CD4-positive, alpha-beta T cell treated with Interleukin-1 beta for 1 hour (primary cell): ENCODE measurements at places on chromosomes 5 and 9.

DNA sequence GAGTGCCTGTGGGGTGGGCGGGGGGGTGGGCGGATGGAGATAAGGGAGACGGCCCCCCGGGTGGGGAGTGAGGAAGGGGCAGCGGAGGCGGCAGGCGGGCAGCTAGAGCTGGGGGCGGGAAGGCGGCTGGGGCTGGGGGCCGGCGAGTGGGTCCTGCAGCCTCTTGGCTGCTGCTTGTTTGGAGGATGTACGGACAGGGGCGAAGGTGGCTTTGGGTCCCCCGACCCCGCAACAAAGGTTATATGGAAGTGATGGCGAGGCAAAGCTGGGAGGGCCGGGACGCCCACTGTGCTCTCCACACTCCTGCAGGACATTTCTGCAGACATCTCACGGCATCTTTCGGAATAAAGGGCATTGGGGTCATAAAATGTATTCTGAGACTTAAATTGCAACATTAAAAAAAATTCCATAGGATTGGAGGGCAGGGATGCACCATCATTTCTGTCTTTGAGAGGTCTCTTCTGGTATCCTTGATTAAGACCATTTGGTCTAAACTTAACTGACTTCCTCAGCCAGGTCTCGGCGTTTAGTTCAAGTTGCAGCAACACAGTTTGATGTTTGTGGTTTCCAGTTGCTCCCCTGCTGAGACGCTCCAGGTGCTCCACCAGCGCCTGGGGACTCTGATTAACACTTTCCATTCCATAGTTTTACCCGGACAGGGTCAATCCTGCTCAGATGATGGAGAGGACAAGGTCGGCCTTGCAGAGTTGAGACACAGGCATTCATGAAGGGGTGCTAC is 101.6 kb upstream of the SSBP2 start:
- DNase-seq = no peak

DNA sequence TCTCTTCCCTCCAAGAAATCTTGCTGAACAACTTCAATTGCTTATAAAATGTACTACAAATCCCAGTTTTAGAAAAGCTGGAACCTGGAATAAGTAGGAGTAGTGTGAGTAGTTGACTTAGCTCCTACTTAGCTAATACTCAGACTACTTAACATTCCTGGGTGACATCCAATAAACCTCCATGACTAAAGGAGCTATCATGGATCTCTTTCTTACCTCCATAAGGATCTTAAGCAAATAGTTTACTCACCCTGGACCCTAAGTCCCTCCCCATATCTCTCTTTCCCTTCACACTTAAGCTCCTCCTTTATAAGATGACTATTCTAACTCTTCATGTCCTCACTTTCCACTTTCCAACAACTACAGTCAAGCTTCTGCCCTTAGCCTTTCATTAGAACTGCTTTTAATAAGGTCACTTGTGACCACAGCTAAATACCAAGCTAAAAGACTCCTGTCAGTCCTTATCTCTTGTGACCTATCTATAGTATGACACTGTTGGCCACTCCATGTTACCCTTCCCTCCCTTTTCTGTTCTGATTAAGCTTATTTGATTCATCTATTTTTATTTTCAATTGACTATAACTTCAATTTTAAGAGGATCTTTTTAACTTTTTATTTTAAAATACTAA is 194.9 kb downstream of the RFX3 start:
- no peak for DNase-seq

DNA sequence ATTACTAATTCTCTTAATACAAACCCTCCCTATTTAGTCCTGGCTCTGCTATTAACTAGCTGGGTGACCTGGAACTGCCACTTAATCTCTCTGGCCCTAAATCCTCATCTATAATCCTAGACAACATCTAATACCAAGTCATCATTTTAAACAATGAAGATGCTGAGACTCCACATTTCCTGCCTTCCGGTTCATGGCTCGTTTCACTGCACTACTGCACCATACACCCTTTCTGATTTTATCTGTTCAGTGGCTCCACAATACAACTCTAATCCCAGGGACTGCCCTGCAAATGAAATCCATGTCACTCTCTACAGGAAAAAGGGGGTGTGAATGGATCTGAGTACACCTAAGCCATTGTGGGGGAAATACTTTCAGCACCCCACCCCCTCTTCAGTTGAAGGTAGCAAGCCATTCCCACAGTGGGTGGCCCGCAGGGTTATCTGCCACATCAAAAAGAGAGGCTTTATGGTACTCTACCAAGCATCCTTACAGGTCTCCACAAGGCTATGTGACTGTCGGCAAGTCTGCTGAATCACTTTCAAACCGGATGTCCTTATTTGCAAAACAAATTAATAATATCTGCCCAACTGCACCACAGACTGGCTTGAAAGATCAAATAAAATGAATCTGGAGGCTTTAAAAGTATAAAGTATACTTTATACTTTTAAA is 89.5 kb downstream of the EPB41L4A start:
- DNase-seq = no peak

DNA sequence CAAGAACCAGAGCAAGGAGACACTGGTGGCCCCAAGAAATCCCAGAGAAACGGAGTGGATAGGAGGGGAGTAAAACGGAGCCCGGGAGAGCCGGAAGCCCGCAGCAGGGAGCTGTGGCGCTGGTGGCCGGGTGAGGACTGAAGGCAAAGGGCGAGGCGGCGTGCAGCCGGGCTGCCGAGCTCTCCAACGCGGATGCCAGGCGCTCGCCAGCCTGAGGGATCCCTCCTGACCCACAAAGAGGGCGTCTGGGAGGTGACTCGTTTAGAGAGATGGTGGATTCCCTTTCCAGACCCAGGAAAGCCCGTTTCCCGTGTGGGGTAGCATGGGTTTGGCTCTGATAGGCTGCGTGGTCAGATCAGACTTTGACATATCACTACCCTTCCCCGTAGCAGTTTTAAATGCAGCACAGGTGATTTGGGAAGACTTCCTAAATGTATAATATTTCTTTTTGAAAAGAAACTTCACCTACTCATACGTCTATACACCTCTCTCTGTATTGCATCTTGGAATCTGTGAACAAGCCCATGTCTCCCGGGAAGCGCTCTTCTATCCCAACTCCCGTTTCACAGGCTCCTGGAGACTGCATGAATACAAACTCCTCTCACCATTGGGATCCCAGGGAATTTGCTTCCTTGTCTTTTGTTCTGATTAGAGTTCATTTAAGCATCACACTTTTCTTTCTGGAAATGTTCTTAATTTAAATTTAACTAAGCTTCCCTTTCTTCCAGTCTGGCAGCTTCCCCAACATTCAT is 158.1 kb downstream of the C9orf152 start:
- DNase-seq = no peak

GRCh38 chr9:24464319-24464951 is 81.3 kb downstream of the IZUMO3 start:
- no peak for DNase-seq
